ENCODE measurements at places on chromosomes 11 and 22.

DNA sequence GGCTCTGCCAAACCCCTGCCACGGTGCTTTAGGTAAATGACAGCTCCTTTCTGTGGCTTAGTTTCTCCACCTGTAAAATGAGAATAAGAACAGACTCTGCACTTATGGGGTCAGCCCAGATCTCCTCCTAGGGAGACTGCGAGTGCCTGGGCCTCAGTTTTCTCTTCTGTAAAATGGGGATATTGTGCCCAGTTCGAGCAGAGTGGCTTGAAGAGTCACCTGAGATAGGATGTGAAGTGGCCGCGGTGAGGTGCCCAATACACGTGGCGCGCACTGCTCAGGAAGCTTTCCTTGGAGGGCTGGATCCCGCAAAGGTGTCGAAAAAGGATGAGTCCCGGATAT is 473 bp upstream of the EMID1 start:
- no peak for DNase-seq

- no peak for DNase-seq
Measured at GRCh38 chr11:125082611-125083311, 19.7 kb downstream of the SLC37A2 start.

- DNase-seq: no peak
Measured at GRCh38 chr11:77580712-77581337, 8.9 kb upstream of the AQP11 start.

GRCh38 chr22:32692371-32692770 is 109.1 kb upstream of the TIMP3 start:
- DNase-seq: no peak

GRCh38 chr11:63951779-63952536 is 13.2 kb downstream of the NAA40 start:
- no peak for DNase-seq

DNA sequence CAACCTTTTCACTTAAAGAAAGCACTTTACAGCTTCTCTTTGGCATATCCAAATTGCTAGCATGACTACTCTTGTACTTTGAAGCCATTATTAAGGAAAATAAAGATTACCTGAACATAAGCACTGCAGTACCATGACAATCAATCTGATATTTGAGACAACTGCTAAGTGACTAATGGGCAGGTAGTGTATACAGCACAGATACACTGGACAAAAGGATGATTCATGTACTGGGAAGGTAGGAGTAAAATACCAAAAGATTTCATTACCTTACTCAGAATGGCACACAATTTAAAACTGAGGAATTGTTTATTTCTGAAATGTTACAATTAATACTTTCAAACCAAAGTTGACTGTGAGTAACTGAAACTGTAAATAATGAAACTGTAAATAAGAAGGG is 1054.3 kb upstream of the TENM4 start:
- DNase-seq: no peak

DNA sequence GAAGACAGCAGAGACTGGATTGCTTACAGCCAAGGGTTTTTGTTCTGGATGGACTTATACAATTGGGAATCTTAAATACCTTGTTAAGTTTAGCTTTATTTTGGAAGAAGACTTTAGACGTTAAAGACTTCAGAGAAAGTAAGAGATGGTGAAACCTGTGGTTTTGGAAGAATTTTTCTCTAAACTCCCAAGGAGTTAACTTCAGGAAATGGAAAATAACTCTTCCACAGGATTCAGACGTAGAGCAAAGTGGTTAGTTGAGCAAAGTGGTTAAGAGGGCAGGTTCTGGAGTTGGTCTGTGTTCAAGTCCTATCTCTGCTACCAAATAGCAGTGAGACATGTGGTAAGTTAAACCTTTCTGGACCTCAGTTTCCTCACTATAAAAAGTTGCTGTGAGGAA is 12.8 kb downstream of the PITPNB start:
- no peak for DNase-seq

- DNase-seq: no peak
Measured at GRCh38 chr22:27911330-27911729, 7.7 kb downstream of the PITPNB start.

- DNase-seq: no peak
Measured at GRCh38 chr11:94043241-94043640, 22.1 kb downstream of the HEPHL1 start.

DNA sequence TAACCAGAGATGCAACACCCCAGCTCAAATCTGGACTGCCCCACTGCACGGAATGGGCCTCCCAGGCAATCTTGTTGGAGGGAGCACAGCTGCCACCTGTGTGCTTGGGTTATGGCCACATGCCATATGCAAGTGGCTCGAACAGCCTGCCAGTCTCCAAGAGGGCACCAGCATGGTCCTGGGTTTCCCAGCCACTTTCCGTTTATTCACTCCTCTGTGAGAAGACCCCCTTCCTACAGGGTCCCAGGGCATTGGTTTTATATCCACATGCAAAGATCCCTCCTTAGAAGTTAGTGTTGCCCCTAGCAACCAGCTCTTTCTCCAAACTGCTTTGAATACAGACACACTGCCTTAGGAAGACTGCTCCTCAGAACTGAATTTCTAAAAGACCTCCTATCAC is 487.8 kb downstream of the BUD13 start:
- no peak for DNase-seq

DNA sequence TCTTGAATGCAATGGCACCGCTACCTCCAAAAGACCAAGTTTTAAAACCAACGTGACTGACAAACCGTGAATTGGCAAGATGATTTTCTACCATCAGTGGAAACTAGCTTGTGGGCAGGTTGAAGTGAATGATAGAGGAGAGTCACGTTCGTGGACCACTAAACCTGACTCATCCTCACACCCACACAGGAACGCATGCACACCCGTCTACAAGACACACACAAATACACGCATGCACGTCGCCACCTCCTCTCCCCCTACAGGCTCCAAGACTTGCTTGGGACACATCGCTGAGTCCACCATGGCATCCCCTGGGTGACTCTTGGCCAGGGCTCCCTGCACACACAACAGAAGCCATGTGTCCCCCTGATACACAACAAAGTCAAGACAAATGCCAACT is 14.4 kb downstream of the TMPRSS6 start:
- no peak for DNase-seq

GRCh38 chr11:86932924-86933875 is 22.0 kb downstream of the FZD4 start:
- DNase-seq: no peak

DNA sequence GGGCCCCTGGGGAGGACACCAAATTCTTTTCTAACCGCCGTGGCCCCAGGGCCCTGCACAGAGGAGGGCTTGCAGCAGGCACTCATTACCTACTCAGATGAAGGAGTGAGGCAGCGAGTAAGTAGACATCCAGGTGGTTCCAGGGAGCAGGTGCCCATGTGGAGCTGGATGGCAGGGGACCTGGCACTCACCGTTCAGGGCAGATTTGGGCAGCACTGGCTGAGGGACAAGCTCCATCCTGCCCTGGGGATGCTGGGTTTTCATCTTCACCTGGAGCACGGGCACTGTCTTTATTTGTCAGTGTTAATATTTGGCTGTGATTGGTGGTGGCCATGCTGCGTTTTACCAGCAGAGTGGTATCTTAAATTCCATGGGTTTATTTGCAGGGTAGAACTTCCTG is 1182.7 kb downstream of the BRD1 start:
- no peak for DNase-seq

GRCh38 chr11:2928605-2929530 is at the start of gene PHLDA2:
Gene PHLDA2, minus strand, starts transcription at chr11:2929420. Its CDS starts 56 bp downstream, at chr11:2929364.
- no peak for DNase-seq

DNA sequence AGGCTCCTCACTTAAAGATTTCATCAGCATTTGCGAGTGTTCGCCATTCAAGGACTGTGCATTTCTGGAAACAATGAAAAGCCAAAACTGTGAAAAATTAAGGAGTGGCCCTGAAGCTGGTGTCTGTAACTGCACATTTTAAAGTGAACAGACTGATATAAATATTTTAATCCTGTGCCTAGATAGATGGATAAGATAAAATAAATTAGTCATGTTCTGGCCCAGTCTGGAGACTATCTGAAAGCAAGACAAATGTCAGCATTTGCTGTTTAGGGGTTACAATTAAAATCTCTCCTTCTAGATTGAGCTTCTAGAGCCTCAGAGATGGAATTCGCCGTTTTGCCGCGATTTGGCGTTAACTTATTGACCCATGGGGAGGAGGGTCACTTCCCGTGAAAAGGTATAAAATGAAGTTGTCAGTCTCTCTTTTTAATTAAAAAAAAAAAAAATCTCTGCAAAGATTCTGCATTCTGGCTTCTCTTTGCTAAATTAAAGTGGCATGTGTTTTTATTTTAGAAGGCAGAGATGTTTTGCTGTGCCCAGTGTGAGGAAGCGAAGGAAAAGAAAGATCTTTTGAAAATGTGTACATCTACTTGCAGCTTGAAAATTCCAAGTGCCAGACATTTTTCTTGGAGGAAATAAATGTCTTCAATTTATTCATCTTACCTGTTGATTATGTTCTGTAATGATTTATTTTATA is 79.7 kb upstream of the WNT7B start:
- no peak for DNase-seq

GRCh38 chr11:36142439-36142838 is 146.8 kb downstream of the COMMD9 start:
- no peak for DNase-seq

DNA sequence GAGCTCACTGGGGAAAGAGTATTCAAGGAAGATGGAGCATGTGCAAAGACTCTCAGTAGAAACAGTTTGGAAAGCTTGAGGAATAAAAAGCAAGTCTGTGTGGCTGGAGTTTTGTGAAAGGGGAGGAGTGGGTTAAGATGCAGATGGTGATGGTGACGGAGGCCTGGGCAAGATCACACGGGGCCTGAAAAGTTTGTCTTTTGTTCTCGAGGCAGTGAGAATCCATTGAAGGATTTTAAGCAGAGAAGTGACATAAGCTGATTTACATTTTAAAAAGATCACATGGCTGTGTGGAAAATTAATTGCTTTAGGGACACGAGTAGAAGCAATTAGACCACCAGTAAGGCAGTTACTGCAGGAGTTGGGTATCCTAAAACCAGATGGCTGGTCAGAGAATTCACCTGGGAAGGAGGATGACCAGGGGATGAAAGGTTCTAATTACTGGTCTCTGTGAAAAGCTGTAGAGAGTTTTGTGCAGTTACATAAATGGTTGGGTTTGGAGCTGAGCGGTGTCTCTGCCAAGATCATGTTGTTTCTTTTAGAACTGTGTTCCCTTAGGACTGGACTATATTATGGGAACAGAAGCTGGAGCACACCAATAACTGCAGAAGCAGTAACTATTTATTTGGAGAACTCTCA is 7.1 kb downstream of the RRP8 start:
- DNase-seq: no peak

GRCh38 chr22:24060375-24060788 is 49.3 kb downstream of the CABIN1 start:
- no peak for DNase-seq

DNA sequence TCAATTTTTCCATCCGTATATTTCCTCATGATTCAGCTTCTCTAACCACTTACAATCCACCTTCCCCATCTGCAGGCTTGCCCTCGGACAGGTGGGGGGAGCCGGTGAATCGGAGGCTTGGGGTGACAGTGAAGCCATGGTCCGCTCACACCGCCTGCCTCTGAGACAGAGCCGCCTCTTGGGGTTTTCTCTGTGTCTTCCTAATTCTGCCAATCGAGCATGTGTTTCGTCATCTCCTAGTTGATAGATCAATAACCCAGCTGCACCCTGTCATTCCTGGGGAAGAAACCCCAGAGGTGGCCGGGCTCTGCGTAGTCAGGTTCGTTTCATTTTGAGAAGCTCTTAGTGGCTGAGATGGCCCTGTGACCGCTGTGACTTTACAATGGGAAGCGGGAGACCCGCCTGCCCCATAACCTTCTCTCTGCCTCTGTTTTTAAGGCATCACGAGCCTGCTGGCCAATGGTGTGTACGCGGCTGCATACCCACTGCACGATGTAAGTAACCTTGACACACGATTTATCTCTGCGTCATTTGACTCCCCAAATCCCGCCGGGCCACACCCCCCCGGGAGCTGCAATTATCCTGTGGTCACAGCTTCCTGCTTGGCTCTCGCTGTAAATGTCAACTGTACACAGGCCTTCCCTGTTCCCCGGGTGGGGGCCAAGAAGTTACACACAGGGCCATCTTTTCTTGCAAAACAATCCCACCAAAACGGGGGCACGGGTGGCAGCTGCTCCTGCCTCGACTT is 33.3 kb downstream of the ANO1 start:
- peak; percentile 12 for DNase-seq

DNA sequence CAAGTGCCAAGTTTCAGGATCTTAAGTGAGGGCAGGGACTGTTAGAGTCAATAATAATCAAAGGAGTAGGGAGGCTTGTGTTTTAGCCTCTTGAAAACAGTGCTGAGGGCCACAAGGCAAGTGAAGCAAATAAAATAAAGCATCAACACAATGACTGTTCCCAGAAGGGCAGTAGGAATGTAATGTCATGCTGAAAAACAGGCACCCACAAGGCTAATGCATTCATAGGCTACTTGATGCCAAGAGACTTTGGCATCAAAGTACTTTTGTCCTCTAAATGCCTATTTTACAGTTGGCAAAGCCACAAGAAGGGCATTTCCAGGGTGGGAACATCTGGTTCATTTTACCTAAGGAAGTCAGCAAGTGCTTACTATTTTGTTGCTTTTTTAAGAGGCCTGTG is 22.9 kb downstream of the RAB39A start:
- DNase-seq: no peak

- no peak for DNase-seq
Measured at GRCh38 chr11:61949169-61950034, 749 bp upstream of the BEST1 start.

DNA sequence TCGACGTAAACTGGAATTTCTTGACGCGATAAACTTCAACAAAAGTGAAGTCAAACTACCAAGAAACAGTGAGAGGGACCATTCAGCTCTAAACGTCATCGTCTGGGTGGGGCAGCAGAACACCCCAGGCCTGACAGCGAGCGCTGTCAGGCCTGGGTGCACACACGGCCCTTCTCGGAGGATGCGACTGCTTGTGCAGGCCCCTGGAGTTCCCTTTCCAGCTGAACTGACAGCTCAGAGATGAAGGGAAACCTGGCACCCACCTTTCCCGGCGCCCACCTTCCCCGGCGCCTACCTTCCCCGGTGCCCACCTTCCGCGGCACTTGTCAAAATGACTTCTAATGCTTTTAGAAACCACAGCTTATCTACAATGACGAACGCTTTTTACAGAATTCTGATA is 47.9 kb downstream of the CERK start:
- DNase-seq: no peak

DNA sequence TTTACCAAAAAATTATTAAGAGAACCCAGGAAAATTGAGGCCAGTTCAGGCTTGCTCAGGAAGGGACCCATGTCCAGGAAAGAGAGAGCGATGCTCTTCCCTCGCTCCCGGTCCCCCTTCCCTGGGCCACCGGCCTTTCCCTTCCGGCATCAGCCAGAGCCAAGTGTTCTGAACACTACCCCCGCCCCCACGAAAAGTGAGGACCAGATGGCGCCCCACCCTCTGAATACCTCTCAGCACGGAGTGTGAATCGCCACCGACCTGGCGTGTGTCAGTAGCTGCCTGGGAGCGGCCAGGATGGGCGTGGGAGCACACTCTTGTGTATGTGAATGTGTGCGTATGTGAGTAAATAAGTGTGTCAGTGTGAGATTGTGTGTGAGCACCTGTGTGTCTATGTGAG is 20.2 kb downstream of the RPS6KA4 start:
- DNase-seq: no peak

GRCh38 chr11:123472236-123472935 is 42.3 kb downstream of the GRAMD1B start:
- no peak for DNase-seq

- no peak for DNase-seq
Measured at GRCh38 chr22:44497218-44497904, 672 bp downstream of the RTL6 start.

GRCh38 chr22:45670981-45671782 is 452 bp upstream of the ATXN10 start:
- peak; percentile 16 for DNase-seq
